ENCODE measurements at places on chromosomes 5 and 9.

GRCh38 chr5:115124741-115125140, 45.0 kb downstream of the TRIM36 start:
- no peak for DNase-seq

- DNase-seq, result no peak
Observed at GRCh38 chr9:109940561-109940960, 160.6 kb downstream of the PALM2AKAP2 start.

DNA sequence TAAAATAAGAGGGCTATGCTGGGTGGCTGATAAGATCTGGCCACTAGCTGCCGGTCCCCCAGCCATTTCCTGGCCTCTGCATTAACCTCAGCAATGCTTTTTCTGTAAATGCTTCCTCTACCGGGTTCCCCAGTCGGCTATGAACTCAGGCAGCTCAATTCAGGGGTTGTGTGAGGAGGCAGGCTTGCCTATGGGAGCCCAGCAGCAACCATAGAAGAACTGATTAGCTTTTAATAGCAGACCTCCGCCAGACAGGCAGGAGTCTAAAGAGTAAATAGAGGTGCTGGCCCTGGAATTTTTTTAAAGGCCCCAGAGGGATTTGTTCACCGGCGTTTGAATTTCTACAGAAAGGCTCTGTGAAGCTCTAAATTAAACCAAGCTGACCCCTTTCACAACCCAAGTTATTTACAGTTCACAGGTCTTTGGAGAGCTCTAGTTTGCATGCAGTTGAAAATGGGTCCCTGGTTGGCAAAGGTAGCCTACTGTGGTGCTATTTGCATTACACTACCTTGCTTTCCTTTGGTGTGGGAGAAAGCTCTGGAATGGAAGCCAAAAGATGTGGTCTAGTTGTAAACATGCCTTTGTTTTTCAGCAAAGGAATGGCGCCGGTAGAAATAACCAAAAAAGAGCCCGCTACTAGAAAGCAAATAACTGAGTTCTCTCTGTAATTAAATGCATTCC, 289.7 kb upstream of the SEMA6A start:
- DNase-seq, result no peak

DNA sequence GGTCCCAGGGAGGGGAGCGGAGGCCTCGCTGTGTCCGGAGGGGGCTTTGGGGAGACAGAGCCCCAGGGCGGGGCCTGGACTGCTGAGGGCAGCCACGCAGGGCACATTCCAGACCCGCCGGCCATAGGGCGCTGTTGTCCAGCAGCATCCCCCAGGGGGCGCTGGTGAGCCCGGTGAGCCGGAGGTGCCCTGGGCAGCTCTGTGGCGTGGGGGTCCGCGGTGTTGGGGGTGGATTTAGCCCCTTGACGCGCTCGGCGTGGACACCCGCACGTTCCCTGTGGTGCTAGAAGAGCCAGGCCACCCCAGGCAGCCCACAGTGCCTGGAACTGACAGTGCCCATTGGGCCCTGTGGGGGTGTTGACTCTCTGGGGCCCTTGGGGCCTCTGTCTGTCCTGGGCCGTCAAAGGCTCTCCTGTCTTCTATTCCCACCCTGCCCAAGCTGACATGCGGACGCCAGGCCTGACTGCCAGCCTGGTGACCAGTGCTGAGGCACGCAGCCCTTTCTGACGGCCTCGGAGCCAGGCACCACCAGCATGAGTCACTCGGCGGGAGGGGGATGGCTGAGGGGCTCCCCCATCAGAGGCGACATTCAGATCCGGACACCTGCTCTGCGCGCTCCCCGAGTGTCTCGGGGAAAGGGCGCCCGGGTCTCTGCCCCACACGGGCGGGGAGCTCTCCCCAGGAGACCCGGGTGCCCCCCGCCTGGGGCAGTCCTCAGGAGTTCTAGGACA, 23.9 kb downstream of the TPPP start:
- peak; percentile 72 for DNase-seq
